NCI-H1417 treated with DMSO at 0.1 percent for 48 hours (cell line): ENCODE measurements at places on chromosomes 4 and X.

- DNase-seq: no peak
Observed at GRCh38 chrX:24981030-24981429, 34.7 kb downstream of the ARX start.

- no peak for DNase-seq
Observed at GRCh38 chr4:73705056-73705432, 35.3 kb upstream of the CXCL8 start.

GRCh38 chr4:93828332-93828994 lies at the start of gene ATOH1:
Gene ATOH1 (plus strand): TSS chr4:93828753. CDS start chr4:93828927, 174 bp downstream.
- DNase-seq: peak; percentile 17

DNA sequence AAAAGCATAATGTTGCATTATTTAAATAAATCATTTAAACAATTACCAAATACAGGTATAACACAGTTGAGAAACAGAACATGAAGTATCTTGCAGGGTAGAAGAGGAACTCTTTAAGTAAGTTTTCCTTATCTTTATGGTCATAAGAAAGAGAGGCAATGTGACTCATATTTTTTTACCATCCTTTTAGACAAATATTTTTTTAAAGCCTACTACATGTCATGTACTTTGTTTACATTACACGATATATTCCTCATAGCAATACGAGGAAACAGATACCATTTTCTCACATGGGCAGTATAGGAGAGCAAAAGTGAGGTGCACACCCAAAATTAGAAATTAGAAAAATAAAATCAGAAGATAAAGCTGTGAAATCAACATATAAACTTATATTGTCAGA lies 49.3 kb upstream of the EPHA5 start:
- DNase-seq: no peak

DNA sequence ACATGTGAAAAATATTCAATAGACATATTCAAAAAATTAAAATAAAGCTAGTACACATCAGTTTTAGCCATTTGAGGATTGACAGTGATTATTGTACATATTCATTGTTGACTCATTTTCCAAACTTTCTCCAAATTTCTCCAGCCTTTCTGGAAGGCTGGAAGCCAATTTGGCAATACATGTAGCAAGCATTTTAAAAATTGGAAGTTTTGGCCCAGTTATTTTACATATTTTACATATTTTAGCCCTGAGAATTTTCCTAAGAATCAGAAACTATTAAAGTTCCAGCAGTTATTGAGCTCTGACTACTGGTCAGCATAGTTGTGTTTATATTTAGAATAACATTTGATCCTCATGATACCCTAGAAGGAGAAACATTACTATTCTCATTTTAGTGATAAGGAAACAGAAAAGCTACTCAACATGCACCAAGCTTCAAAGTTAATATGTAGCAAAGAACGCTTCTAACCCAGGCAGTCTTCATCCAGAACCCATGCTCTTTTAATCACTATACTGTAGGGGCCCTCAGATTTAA lies 3.2 kb downstream of the CABS1 start:
- no peak for DNase-seq

DNA sequence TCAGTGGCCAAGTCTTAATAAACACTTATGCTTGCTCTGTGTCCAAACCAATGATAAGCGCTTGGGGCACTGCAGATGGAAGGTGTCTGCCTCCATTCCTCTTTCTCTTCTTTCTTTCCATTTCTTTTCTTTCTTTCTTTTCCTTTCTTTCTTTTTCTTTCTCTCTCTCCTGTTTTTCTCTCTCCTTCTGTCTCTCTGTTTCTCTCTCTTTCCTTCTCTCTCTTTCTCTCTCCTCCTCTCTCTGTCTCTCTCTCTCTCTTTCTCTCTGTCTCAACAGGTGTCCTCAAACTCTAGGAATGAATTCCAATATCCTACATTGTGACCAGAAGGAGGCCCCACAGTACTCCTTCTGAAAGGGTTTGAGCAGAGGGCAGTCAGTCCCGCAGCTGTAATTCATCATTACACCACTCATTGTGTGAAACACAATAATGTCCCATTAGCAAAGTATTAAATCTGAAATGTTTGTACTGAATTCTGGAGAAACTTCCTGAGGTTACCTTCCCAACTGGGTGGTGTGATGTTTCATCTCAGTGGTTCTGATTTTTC lies 66.5 kb upstream of the PAGE1 start:
- DNase-seq: no peak

DNA sequence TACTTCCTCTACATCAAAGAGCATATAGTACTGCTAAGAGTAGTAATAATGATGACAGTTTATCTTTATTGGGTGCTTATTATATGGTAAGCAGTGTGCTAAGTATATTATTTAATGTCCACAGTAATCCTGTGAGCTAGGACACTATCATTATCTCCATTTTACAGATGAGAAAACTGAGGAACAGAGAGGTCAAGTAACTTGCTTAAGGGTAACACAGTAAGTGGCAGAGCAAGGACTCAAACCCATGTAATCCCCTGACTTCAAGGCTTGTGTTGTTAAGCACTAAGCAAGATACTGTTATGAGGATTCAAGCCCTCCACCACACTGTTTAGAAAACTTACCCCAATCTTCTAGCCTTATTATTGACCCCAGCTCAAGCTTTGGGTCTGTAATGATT lies 202.4 kb downstream of the ENOX2 start:
- no peak for DNase-seq

- DNase-seq: no peak
Observed at GRCh38 chr4:93529692-93530372, 298.7 kb upstream of the ATOH1 start.
